ENCODE measurements at places on chromosomes 7 and 10. TPM values are rescaled to one million over a fixed set of nuclear protein-coding genes. Genes with fewer than 3 reads are reported as not detected.
A peak's percentile ranks its signal among the peaks of the same experiment; 100 is the strongest.

- peaks cover 8% of the 10 kb centered on the region for H3K4me1 ChIP-seq
- H3K36me3 ChIP-seq: no peaks in the 10 kb centered on the region
- DNase-seq: peak; percentile 71
- H3K27ac ChIP-seq: no peak overlapping the region
- H3K4me3 ChIP-seq: no peak overlapping the region
These were observed 327.8 kb upstream of the C7orf33 start for GRCh38 chr7:148262721-148263229.

DNA sequence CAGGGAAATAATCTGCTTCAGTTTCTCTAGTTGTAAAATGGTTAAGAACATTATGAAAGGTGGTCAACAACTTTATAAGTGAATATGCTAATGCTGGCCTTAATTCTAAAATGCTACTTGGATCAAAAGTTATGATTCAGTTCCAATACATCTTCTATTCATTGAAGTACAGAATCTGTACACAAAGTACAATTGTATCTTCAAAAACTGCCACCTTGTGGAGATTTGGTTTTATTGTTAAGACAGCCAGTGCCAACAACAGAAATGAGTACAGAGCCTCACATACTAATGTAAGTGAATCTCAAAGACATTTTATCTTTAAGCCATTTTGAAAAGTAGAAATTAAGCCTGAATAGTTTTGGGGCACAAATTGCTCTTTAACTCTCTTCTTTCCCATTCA lies 194.0 kb downstream of the CFTR start:
- H3K36me3 ChIP-seq: no peaks in the 10 kb centered on the region
- H3K4me1 ChIP-seq: no peaks in the 10 kb centered on the region
- no peaks in the 10 kb centered on the region for H3K27me3 ChIP-seq
- H3K27ac ChIP-seq: no peak overlapping the region
- no peak for DNase-seq

GRCh38 chr10:69080226-69080625 lies 7.7 kb upstream of the SRGN start:
- H3K27me3 ChIP-seq: no peaks in the 10 kb centered on the region
- H3K4me1 ChIP-seq: no peaks in the 10 kb centered on the region
- H3K36me3 ChIP-seq: no peaks in the 10 kb centered on the region
- DNase-seq: no peak

GRCh38 chr10:91987397-91988037 lies 63.9 kb downstream of the BTAF1 start:
- H3K27me3 ChIP-seq: no peaks in the 10 kb centered on the region
- H3K36me3 ChIP-seq: peaks cover 63% of the 10 kb centered on the region
- no peak overlapping the region for H3K4me3 ChIP-seq
- H3K4me1 ChIP-seq: no peaks in the 10 kb centered on the region
- no peak overlapping the region for H3K27ac ChIP-seq

GRCh38 chr10:125009661-125010161 lies 67.8 kb downstream of the ZRANB1 start:
- no peaks in the 10 kb centered on the region for H3K4me1 ChIP-seq
- H3K36me3 ChIP-seq: no peaks in the 10 kb centered on the region
- H3K27ac ChIP-seq: no peak overlapping the region
- no peak for DNase-seq
- H3K4me3 ChIP-seq: no peak overlapping the region

DNA sequence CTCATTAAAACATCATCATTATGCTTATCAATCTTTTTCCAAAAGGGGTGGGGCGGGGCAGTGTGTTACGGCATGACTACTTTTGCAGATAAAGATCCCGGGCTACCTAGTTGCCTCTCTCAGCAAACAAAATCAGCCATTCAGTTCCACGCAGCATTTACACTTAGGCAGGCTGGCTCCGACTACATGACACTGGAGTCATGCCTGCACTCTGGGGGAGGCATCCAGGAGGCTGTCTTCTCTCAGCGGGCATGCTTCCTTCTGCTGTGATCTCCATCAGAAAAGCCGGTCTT lies 193.9 kb upstream of the TCF7L2 start:
- no peaks in the 10 kb centered on the region for H3K27me3 ChIP-seq
- H3K36me3 ChIP-seq: no peaks in the 10 kb centered on the region
- no peak overlapping the region for H3K4me3 ChIP-seq
- no peaks in the 10 kb centered on the region for H3K4me1 ChIP-seq
- no peak overlapping the region for H3K27ac ChIP-seq

- H3K4me3 ChIP-seq: no peak overlapping the region
- H3K36me3 ChIP-seq: no peaks in the 10 kb centered on the region
- peaks cover 9% of the 10 kb centered on the region for H3K4me1 ChIP-seq
- H3K27ac ChIP-seq: no peak overlapping the region
- no peaks in the 10 kb centered on the region for H3K27me3 ChIP-seq
- DNase-seq: no peak
These were observed 36.0 kb downstream of the EZH2 start for GRCh38 chr7:148847815-148848734.

DNA sequence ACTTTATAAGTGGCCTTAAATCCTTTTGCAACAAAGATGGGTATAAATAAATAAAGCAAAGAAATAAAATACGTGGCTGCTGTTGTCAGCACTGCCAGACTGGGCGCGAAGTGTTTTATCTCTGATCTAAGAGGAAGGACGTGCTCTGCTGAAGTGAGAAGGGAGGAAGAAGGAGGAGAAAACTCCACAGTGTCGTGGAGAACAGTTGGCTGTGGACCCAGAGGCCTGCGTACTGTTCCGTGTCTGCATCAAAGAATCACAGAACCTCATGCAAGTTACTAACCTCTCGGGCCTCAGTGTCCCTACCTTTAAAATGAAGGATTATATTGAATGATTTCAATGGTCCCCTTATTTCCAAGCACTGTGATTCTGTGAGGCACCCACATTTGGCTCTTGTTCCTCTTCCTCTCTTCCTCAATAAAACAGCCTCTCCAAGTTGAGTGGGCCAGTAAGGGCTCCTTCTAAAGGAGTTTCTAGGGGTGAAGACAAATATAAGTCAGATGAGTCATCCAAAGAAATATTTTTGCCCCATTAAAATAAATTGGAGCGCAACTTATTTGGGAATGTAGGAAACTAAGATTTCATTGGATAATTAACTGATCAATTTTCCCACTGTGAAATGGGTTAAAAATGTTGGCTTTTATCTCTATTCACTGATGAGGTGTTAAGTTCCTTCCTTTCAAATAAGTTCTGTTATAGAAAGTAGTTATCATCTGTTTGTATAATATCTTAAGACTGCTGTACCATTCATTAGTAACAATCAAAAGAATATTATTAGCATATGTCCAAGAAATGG lies 126.9 kb upstream of the EFCAB10 start:
- H3K4me3 ChIP-seq: no peak overlapping the region
- H3K36me3 ChIP-seq: no peaks in the 10 kb centered on the region
- H3K27ac ChIP-seq: no peak overlapping the region
- H3K4me1 ChIP-seq: peaks cover 13% of the 10 kb centered on the region
- DNase-seq: no peak

The SNX10 gene
- 4.6 TPM for total RNA-seq

Measured in CD4-positive, alpha-beta T cell (primary cell).